ENCODE measurements at places on chromosomes 4 and X.

DNA sequence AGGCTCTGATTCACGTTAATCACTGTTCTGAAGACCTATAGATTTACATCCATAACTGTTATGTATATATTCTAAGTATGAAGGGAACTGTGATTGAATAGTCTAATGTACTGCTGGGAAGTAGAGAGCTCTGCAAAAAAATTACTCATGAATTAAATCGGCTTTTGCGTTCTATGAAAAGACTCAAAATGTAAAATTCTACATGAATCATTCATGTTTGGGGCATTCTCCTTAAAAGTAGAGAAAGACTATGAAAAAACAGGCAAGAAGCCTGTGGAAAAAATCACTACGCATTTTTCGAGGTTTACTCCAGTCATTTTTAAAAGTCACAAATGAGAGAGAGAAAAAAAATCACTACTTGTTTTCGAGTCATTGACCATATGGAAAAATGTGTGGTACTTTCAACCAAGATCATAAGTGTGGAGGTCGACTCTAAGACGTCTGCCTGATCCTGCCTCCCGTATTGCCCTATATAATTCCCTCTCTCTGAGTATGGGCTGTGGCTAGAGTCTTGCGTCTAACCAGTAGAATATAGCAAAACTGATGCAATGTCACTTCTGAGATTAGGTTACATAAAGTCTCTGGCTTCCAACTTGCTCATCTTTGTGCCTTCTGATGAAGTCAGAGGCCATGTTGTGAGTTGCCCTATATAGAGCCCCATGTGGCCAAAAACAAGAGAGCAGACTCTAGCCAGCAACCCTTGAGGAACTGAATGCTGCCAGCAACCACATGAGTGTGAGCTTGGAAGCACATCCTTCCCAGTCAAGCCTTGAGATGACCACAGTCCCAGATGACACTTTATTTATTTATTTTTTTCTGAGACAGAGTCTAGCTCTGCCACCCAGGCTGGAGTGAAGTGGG lies 32.1 kb upstream of the VEGFD start:
- DNase-seq: no peak

GRCh38 chrX:155959018-155959587 lies 38.4 kb upstream of the IL9R start:
- no peak for DNase-seq

- no peak for DNase-seq
Observed at GRCh38 chr4:54913751-54914526, 211.5 kb downstream of the KDR start.

GRCh38 chr4:113761620-113762185 lies at the start of gene CAMK2D:
TSS of gene CAMK2D (minus strand) at chr4:113761738. CDS start at chr4:113761068, 670 bp downstream.
- DNase-seq: no peak

GRCh38 chr4:91282217-91282616 lies 1021.5 kb upstream of the GRID2 start:
- no peak for DNase-seq

GRCh38 chr4:104826171-104826570 lies 320.5 kb upstream of the TET2 start:
- no peak for DNase-seq

- DNase-seq: no peak
Observed at GRCh38 chr4:105145903-105146275, 787 bp upstream of the TET2 start.

GRCh38 chr4:2126309-2127043 lies 67.3 kb downstream of the NAT8L start:
- DNase-seq: no peak

GRCh38 chr4:7462509-7462971 lies 27.8 kb upstream of the PSAPL1 start:
- DNase-seq: no peak

GRCh38 chrX:123361371-123361770 lies 177.3 kb downstream of the GRIA3 start:
- DNase-seq: no peak

- no peak for DNase-seq
Observed at GRCh38 chrX:24133312-24133711, 16.2 kb upstream of the ZFX start.

DNA sequence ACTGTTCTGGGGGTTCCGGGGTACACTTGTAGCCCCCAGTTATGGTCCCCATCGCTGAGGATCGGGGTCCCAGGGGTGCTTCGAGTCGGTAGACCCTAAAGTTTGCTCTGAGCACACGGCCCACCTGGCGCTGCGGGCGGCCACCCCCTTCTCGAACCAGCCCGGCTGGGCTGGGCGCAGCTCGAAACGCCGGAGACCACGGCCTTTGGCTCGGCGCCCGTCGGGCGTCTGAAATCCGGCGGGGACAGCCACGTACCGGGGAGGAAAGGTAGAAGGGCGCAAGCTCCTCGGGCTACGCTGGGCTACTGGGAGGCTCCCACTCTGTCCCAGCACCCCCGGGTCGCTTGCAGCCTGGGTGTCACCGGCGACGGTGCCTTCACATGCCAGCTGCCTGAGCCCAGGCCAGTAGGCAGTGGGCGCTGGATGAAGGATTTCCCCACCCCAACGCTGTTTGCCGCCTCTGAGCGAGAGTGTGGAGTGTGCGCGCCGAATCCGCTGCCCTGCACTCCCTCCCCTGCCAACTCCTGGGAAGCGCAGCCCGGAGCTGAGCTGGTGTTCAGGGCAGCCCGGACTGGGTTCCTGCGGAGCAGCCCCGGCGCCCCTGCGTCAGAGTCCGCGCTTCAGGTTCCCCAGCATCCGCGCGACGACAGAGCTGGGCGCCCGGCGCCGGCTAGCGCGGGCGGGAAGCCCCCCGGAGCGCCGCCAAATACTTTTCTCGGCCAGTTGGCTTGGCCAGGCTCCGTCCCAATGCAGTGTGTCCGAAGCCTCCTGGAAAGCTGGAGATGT lies 637 bp downstream of the MAMLD1 start:
- no peak for DNase-seq

- DNase-seq: no peak
Observed at GRCh38 chr4:81698538-81699296, 227.0 kb upstream of the RASGEF1B start.

DNA sequence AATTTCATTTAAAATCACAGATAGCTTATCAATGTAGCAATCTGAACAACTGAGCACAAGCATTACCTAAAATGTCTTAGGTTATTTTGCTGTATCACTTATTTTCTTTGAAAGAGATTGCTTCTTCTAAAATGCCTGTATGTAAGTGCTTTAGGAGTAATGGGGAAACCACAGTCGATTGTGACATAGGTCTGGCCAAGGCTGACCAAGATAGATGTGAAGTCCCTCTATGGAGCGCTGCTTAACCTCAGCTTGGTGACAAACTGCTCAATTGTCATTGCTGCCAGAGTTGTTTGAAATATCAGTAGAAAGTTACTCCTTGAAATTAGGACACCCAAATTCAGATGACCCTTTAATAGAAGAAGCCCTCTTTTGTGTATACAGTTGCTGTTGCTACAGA lies 401.9 kb upstream of the NDST4 start:
- DNase-seq: no peak

DNA sequence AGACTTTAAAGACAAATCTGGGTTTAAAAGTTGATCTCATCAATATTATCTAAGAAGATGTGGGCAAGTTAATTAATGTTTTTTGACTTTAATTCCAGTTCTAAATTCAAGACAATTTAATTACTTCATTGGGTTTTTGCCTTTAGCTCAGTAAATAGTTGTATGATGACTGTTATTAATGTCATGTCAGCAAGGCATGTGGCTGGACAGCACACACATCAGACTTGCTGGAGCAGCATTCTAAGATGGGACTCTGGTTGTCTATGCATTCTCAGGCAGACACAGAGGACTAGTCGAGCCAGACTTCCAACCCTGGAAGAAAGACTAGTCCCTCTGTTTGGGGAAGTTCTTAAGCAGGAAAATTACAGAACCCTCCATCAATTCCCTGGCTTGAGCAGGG lies 180.7 kb upstream of the GK2 start:
- DNase-seq: no peak
